ENCODE measurements at places on chromosomes 16 and 17. TPM values are rescaled to one million over a fixed set of nuclear protein-coding genes. Genes with fewer than 3 reads are reported as not detected.

The TNFRSF17 gene
- not detected for total RNA-seq

The RASD1 gene
- 6.4 TPM for total RNA-seq

The CPHXL2 gene
- not detected for total RNA-seq

The HSPB9 gene
- total RNA-seq = not detected

The EMP2 gene
- 57.9 TPM for total RNA-seq

The DNAAF1 gene
- total RNA-seq = 3.2 TPM

The PYY gene
- total RNA-seq = 3.5 TPM

The TBC1D26 gene
- total RNA-seq = 0.45 TPM

The NKD1 gene
- total RNA-seq = 43.2 TPM

The SPECC1 gene
- total RNA-seq = 38.0 TPM

The TMC5 gene
- 9.1 TPM for total RNA-seq

The IRX6 gene
- total RNA-seq = 1.5 TPM

The RHBDL3 gene
- total RNA-seq = 4.4 TPM

The CACNG4 gene
- 32.1 TPM for total RNA-seq

The HOXB5 gene
- total RNA-seq = 20.8 TPM

The KRTAP4-1 gene
- total RNA-seq = not detected

The PLD6 gene
- total RNA-seq = 1.5 TPM

The HEATR9 gene
- total RNA-seq = not detected

The SLC5A11 gene
- 0.45 TPM for total RNA-seq

The PRPSAP1 gene
- 82.0 TPM for total RNA-seq

The TMEM235 gene
- total RNA-seq = 0.43 TPM

The MYO15A gene
- 1.8 TPM for total RNA-seq

The BCAR1 gene
- total RNA-seq = 67.2 TPM

The FNDC8 gene
- not detected for total RNA-seq

The NEUROD2 gene
- not detected for total RNA-seq

The ABCA5 gene
- 14.6 TPM for total RNA-seq

The FAM20A gene
- total RNA-seq = 24.8 TPM

The CORO1A gene
- 10.8 TPM for total RNA-seq

The TBC1D3E gene
- not detected for total RNA-seq

The PCGF2 gene
- total RNA-seq = 37.6 TPM

The C1QTNF1 gene
- 8.7 TPM for total RNA-seq

The CES3 gene
- total RNA-seq = 0.48 TPM

The TPSG1 gene
- total RNA-seq = 0.43 TPM

The MT1M gene
- not detected for total RNA-seq

The DHRS7C gene
- total RNA-seq = not detected
